ENCODE measurements at places on chromosomes 4 and X.
A peak's percentile ranks its signal among the peaks of the same experiment; 100 is the strongest.

GRCh38 chr4:74964311-74964710, 31.4 kb downstream of the PARM1 start:
- DNase-seq = no peak

GRCh38 chrX:113391875-113392274, 551.2 kb upstream of the AMOT start:
- DNase-seq = no peak

DNA sequence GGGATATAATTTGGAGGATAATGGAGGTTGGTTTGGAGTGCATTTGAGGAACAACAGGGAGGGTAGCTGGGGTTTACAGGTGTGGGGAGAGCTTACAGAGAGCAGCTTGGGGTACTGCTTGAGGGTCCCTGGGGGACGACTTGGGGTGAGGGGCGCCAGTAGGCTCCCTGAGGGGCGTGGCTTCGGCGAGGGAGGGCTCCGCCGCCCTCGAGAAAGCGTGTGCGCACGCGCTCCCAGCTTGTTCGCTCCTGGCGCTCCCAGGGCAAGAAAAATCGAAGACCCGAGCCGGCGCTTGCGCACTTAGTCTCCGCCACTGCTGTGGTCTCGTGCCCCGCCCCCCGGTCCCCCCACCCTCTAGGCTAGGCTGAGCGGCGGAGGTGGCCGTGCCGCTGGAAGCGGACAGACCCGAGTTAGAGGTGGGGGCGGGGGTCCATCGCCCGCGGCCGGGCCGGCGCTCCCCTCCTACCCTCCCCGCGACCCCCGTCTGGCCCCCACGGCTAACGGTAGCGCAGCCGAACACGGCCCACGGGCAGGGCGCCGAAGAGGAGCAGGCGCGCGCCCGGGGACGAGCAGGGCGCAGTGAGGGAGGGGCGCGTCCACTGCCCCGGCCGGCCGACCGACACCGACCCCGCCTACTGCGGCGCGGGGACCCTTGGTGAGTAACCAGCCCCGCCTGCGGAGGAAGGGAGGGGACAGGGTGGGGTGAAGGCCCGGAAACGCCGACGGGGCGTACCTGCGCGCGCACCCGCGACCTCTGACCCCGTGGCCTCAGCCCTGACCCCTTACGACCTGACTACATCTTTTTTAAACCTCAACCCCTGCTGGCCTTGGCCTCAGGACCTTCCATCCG, 5.4 kb upstream of the CCDC120 start:
- peak; percentile 71 for DNase-seq

- DNase-seq = no peak
Observed at GRCh38 chr4:82525307-82525911, 36.4 kb downstream of the TMEM150C start.

- no peak for DNase-seq
Observed at GRCh38 chrX:109378281-109378680, 103.6 kb downstream of the GUCY2F start.

- DNase-seq = no peak
Observed at GRCh38 chr4:79297479-79297878, 28.4 kb downstream of the NAA11 start.

DNA sequence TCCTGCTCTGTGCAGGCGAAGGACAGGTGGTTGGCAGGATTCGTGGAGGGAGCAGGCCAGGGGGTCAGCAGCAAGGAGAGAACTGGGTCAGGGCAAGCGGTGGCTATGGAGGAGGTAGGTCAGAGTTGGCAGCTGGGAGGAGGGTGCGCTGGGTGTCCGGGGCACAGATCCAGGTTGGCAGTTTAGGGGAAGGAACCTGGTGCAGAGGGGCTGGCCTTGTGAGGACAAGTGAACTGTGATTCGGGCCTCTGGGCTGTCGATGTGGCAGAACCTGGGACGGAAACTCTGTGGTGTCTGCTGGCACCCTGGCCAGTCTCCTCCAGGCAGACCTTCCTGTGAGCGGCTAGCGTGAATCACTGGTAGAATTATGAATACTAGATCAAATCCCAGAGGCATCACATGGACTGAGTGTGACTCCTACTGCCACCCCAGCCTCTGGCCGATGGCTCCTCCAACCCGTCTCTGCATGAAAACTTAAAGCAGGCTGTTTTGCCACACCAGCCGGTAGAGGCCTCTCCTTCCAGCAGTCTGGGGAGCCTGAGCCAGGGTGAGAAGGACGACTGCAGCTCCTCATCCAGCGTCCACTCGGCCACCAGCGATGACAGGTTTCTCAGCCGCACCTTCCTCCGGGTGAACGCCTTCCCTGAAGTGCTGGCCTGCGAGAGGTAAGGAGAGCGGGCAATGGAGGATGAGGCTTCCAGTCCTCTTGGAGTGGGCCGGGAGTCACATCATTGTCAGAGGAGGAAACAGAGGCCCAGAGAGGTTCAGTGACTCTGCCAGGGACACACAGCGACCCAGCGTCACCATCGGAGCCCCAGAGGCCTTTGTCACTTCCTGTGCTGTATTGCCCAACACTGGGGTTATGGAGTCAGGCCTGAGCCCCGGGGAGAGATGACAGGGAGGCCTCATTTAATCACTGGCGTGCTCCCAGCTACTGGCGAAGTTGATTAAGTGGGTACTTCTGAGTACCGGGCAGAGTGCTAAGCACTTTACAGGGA, 20.3 kb downstream of the EVC start:
- no peak for DNase-seq
